ENCODE measurements at places on chromosomes 7 and 10.

- no peak for DNase-seq
These were observed 413.8 kb upstream of the FOXK1 start for GRCh38 chr7:4268040-4268965.

GRCh38 chr10:18582803-18583202 lies 68.6 kb downstream of the NSUN6 start:
- no peak for DNase-seq

- DNase-seq: no peak
These were observed 46.9 kb upstream of the WIPI2 start for GRCh38 chr7:5143106-5143505.

GRCh38 chr7:116754186-116754585 lies 82.2 kb downstream of the MET start:
- DNase-seq: no peak

GRCh38 chr7:134920026-134920753 lies 66.1 kb upstream of the AGBL3 start:
- no peak for DNase-seq
